ENCODE measurements at places on chromosomes 4 and X.

DNA sequence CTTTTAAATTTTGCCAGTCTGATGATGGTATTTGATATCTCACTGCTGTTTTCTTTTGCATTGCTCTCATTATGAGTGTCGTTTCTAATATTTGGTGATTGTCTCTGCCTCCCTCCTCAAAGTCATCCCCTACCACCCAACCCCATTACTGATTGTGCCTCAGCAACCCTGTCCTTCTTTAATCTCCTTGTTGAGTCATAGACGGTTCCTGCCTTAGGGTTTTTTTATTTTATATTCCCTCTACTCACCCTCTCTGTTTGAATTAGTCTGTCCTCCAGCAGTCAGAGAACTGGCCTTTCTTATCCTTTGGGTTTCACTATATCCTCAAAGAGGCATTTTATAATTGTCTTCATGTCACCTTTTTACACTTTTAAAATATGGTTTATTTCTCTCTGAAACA lies 409.3 kb upstream of the CPEB2 start:
- no peak for DNase-seq

GRCh38 chr4:185920691-185921260 lies 108.8 kb upstream of the SORBS2 start:
- DNase-seq, result no peak

GRCh38 chrX:16603822-16604221 lies 46.1 kb upstream of the S100G start:
- DNase-seq, result no peak

GRCh38 chr4:172751550-172751949 lies 417.1 kb upstream of the GALNT7 start:
- DNase-seq, result no peak

DNA sequence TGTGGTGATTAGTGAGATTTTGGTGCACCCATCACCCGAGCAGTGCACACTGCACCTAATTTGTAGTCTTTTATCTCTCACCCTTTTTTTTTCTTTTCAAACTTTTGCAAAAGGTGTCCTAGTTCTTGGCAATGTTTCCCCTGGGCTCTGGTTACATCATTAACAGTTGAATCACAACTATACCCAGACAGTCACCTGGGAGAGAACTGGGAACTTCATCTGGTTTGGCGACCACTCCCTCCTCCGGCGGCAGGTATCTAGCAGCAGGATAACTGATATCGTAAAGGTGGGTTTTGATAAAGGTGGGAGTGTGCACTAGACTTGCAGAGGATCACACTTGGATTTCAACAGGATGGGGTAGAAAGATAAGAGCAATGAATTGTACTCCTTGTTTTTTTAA lies 140.5 kb downstream of the CHIC2 start:
- DNase-seq, result no peak

GRCh38 chr4:183971929-183972490 lies 66.9 kb downstream of the STOX2 start:
- no peak for DNase-seq

- DNase-seq, result no peak
Observed at GRCh38 chr4:80454040-80454439, 118.5 kb downstream of the CFAP299 start.

DNA sequence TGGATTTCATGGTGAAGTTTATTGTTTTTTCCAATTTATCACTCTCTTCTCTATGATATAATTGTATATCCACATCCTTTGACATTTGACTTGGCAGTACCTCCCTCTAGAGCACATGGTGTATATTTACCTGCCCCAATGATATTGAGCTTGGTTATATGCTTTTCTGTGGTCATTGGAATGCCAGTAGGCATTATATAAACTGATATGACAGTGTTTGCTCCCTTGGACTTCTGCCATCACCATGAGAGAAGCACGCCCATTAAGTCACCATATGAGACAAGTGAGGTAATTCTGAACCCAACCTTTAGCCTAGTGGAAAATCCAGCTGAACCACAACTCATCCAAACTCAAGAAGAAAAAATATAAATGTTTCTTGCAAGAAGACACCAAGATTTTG lies 2761.5 kb downstream of the ARAP2 start:
- no peak for DNase-seq

DNA sequence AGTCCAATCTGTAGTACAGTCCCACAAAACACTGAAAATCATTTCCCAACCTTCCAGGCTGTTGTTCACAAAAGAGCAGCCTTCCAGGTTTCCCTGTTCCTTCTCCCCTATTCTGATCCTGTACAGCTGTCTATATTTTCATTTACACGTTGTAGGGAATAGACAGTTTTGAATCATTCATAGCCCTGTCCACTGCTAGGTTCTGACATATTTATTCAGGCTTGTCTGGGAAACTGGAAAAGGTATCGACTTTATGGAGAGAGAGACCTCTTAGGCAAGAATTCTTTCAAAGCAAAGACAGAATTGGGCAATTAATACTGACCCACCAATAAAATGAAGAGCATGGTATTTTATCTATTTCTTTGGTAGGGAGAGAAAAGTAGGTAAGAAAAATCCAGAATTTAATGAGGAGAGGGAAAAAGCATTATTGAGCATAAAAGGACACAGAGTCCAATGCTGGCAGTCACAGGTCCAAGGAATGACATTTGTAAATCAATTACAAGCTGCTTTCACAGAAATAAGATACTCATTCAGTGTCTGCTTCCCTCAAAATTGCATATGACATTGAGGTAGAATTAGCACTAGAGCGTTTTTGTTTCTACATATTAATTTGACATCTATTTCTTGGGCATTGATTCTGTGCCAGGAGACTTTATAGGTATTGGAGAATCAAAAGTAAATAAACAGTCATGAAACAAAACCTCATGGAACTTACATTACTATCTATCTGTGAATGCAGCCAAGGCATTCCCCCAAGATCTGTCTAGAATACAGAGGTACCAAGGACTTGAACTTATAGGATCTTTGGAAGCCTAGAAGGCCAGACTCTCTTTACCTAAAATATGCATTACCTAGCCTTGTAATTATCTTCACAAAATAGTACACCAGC lies 127.2 kb downstream of the CAMK2D start:
- DNase-seq, result no peak

- DNase-seq, result no peak
Observed at GRCh38 chr4:19623866-19624265, 627.8 kb upstream of the SLIT2 start.

GRCh38 chr4:173274744-173275143 lies 59.4 kb downstream of the HMGB2 start:
- DNase-seq, result no peak

GRCh38 chr4:2924765-2925301 lies 38.4 kb downstream of the NOP14 start:
- DNase-seq, result no peak

GRCh38 chr4:59904331-59904730 lies 1295.8 kb upstream of the ADGRL3 start:
- no peak for DNase-seq

DNA sequence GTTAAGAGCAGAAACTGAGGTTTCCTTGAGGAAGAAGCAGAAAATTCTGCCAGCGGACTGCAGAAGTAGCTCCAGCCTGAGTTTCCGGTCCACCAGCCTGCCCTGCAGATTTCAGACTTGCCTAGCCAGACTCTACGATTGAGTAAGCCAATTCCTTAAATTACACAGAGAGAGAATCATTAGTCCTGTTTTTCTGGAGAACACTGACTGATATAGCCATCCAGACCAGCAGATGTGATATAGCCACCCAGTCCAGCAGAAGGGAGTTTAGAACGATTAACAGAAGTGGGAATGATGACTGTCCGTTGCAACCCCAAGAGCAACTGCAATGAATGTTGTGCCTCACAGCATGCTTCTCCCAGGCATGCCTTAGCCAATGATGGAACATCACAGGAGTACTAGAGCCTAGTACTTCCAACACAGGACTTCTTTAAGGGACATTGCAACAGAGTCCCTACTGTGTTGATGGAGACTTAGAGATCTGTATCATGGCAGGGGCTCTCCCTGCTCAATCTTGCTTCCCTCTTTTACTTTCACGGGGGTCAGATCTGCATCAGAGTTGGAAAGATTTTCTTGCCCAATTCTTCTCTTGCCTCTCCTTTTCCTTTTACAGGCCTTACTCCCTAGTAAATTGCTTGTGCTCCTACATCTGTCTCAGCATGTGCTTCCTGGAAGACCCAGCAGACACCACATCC lies 264.6 kb upstream of the CLNK start:
- no peak for DNase-seq

- DNase-seq, result no peak
Observed at GRCh38 chr4:41181037-41181436, 33.3 kb downstream of the APBB2 start.

- DNase-seq, result peak; percentile 78
Observed at GRCh38 chr4:113646442-113646822, 115.1 kb downstream of the CAMK2D start.

DNA sequence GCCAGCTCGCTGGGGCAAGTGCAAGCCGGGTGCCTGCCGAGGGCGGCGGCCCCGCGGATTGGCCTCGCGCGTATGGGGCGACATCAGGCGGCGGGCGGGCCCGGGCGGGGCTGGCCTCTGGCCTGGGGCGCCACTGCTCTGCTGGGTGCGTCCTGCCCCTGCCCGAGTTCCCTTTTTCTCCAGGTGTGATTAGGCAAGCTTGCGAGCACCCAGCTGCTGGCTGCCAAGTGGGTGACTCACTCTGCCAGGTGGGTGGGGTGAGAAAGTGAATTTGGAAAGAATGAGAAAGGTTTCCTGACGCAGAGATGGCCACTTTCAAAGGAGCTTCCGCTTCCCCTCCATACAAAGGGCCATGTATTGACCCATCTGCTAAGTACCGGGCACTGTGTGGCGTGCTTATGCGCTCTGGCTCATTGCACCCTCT lies 32.5 kb downstream of the FGFBP1 start:
- DNase-seq, result peak; percentile 82

DNA sequence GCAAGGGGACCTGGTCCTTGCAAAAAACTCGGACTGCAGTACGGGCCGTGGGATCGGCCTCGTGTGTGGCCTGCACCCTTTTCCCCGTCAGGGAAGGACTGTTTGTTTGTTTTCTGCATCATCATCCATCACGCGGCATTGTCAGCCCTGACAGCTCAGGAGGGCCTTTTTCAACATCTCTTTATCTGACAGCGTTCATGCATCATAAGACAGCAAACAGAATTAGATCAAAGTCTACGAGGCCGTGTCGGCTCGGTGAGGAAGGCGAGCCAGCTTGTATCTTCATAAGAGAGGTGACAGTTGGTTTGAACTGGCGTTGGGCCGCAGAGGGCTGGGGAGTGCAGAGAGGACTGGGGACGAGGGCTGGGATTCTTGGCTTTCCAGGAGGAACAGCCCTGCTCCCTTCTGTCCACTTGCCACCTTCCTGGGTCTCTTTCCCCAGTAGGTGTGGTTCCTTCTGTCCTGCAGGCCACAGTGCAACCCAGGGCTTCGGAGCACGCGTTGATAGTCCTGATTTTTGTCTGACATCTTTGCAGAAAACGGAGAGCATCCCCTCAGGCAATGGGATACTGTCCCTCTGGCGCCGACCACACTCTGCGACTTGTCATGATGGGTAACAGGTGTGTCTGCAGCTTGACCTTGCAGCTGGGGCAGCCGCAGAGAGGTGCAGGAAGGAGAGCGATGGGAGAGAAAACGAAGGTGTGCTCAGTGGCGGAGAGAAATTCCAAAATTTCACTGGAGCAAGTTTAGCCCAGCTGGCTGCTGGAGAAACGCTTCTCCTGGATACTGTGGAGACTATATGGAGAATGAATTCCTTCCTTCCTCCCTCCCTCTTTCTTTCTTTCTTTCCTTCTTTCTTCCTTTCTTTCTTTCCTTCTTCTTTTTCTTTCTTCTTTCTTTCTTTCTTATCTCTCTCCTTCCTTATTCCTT lies 104.0 kb upstream of the SHOX start:
- DNase-seq, result no peak

GRCh38 chr4:5463361-5463760 lies 245.0 kb downstream of the EVC2 start:
- DNase-seq, result no peak

- DNase-seq, result no peak
Observed at GRCh38 chrX:72584163-72584562, 11.5 kb upstream of the HDAC8 start.

DNA sequence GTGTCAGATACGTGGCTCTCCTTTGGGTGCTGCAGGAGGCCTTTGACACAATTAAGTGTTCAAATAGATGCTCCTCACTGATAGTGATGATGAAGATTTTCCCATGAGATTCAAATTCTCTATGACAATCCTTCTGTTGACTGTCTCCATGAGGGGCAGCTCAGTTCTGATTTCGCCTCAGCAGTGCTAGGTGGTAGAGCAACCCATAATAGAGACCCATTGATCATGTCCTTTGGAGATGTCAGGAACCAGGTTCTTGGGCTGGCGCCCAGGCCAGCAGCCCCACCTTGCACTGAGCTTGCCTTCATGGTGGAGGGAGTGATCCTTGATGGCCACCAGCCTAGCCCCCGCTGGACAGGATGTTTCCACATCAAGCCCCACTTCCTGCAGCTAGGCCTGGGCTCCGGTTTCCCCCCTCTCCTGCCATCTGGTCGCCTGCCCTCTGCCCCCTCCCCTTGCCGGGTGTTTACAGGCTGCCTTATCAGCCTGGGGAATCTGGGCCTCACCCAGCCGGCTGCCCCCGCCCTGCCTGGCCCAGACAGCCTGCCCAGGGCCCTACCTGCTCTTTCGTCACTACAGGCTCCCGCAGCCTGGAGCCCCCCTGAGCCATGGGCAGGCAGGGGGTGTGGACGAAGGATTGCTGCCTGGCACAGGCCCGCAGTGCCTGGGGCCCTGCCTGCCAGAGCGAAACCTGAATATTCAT lies 12.6 kb downstream of the ELF4 start:
- DNase-seq, result no peak

DNA sequence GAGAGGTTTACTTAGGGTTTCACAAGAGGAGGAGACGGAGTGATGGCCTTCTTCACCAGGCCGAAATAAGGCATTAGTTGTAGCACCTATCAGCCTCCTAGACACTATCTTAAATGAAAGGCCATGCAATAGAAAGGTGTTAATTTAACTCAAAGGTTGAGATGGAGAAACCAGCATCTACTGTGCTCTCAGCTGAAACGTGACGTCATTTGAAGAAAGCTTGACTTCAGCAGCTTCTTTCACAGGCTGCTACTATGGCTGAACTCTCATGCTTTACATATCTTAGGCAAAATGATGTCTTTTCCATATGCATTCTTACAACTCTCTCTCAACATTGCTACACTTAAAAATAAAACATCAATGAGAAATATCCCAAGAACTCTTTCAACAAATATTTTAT lies 99.6 kb downstream of the GUCY2F start:
- DNase-seq, result no peak

DNA sequence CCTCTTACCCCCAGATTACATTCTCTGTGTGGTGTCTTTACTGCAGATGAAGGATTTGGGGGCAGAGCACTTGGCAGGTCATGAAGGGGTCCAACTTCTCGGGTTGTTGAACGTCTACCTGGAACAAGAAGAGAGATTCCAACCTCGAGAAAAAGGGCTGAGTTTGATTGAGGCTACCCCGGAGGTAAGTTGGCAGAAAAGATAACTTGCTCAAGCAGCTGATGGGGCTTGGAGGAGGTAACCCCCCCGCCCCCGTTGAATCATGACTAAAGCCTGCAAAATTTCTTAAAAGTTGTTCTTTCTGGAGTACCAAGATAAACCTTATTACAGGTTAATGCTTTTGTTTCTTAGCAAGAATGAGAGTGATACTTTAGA lies 1.5 kb downstream of the CCNG2 start:
- DNase-seq, result no peak

Measured in iPS DF 19.7 (cell line).